AG04449 (cell line): ENCODE measurements at places on chromosomes 2 and 18.

DNA sequence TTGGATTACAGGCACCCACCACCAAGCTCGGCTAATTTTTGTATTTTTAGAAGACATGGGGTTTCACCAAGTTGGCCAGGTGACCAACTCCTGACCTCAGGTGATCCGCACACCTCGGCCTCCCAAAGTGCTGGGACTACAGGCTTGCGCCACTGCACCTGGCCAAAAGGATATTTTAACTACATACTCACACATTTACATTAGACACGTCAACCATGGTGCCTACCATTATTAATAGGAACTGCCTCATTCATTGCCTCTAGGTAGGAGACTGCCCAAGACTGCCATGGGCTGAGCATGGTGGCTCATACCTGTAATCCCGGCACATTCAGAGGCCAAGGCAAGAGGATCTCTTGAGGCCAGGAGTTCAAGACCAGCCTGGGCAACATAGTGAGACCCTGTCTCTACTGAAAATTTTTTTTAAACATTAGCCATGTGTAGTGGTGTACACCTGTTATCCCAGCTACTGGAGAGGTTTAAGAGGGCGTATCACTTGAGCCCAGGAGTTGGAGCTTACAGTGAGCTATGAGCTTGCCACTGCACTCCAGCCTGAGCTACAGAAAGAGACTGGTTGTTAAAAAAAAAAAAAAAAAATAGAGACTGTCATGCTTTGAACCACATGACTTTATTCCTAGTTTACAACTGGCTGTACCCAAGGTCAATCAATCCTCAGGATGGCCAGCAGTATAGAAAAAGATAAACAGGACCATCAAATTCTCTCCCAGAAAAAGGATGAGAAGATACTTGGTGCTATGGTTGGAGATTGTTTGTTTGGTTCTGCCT lies 31.1 kb upstream of the EPC2 start:
- no peak for DNase-seq

DNA sequence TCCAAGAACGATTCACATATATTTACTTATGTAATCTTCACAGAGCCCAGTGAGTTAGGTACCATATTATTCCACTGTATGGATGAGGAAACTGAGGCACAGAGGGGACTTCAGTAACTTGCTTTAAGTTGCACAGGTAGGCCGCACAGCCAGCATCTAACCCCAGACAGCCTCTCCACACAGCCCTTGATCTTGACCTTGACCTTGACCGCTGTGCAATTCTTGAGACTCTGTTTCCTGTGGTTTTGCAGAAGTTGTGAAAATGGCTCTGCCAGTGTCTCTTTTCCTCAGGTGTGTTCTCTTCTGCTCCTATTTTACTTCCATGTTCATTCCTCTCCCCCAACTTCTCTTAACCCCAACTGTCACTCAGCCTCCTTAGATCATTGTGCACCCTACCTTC lies 206.5 kb downstream of the SOX11 start:
- DNase-seq = no peak

DNA sequence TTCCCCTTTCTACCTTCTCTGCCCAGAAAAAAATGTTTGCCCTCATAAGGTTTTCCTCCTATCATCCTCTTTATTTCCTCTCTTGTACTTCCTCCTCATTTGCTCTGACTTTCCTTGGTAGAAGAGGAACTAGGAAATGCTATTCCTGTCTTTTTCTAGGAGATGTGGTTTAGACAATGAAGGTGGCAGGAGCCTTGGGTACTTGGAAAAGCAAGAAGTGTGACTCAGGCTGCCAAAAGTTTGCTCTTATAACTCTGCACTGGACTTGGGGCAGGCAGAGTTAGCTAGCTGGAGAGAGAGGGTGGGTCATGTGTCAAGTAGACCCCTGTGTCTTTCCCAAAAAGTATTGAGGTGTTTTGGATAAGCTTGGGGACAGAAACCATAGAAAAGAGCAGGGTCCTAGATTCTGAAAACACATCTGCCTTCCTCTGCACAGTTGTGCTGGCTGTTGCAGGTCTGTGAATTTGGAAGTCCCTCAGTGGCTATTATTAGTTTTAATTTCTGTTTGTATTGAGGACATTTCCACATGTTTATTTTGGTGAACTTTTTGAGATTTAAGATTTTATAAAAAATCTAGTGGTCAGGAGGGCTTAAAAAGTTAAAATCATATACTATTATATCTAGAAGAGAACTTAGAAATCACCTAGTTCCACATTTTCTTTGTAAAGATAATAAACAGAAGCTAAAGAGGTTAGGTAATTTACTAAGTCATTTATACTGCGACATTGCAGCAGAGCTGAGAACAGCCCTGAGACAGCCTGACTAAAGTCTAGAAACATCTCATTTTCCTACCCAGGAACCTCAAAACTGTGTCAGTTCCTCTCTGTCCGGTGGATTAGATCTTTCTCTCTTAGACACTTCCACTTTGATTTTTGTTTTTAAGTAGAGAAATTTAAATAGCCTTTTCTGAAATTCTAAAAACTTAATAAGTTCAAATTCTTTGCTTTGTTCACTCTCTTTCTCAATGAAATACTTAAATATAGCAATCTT lies 16.0 kb downstream of the INSIG2 start:
- no peak for DNase-seq

GRCh38 chr2:193141-193671 lies 70.6 kb downstream of the SH3YL1 start:
- DNase-seq = no peak

GRCh38 chr2:9364791-9365497 lies 58.4 kb downstream of the ITGB1BP1 start:
- no peak for DNase-seq

DNA sequence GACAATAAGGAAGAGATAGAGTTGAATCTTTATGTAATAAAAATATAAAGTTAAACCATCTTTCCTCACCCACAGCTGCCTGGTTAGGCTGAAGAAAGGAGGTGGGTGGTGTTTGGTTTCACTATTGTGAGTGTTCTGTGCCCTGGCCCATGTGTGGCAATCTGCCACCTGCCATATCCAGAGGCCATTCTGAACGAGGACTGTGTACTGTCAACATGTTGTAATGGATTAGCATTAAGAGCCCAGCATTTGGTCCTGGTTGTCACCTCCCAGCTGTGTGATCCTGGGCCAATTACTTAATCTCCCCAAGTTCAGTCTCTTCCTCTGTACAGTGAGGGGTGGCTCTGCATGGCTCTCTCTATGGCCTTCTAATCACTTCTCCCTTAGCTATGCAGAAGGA lies 118.2 kb upstream of the SEC11C start:
- DNase-seq = no peak
